ENCODE measurements at places on chromosomes 3 and 15. TPM values are rescaled to one million over a fixed set of nuclear protein-coding genes. Genes with fewer than 3 reads are reported as not detected.
A peak's percentile ranks its signal among the peaks of the same experiment; 100 is the strongest.

DNA sequence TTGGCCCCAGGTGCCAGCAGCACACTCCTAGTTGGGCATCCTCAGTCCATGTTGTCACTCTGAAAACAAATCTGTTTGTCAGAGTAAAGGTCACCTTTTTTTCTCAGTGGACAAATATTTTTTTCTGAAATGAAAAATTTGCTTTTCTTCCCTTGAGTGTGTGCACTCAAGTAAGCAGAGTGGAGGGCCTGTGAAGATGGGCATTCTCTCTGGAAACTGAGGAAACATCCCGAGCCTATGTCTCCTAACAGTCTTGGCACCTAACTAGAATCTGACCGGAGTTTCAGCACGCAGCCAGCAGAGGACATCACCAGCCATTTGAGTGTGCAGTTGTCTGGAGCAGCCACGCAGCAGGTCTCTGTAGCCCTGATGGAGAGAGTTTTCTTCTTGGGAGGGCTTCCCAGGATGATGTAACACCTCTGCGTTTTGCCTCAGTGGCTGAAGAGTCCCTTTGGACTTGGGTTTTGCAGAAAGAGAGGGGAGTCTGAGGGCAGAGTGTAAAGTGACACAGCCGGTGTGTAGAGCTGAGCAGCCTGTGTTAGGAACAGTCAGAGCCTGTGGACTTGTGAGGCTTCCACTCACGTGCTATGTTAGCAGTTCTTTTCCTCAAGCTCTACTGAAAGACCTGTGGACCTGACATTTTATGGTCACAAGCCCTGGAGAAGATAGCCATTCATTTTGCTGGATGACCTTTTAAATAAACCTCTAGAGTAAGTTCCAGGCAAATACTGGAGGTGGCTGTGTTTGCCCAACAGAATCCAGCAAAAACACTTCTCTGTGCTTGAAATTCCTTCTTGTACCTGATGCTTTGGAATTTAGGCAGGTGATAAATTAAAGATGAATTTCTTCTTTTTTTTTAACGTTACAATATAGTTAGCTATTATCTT is 51.6 kb downstream of the ABHD2 start:
- no peak for DNase-seq

DNA sequence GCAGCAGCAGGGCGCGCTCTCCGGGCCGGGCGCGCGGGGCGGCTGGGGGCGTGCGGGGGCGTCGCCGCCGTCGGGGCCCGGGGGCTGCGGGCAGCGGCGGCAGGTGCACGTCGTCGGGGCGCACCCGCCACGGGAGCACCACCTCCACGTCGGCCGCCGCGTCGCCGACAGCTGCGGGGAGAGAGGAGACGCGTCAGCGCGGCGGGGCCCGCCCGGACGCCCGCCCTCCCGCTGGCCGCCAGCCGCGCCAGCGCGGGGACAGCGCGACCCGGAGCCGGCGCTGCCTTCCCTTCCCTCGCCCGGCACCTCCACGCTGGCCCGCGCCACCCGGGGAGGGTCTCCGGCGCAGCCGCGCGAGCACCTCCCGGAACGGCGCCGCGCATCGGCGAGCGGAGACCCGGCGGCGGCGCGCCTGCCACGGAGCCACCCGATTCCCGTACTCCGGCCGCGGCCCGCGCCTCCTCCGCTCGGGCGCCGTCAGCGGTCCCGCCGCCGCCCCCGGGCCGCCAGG is 481 bp downstream of the ADAMTS17 start:
- DNase-seq, result no peak

DNA sequence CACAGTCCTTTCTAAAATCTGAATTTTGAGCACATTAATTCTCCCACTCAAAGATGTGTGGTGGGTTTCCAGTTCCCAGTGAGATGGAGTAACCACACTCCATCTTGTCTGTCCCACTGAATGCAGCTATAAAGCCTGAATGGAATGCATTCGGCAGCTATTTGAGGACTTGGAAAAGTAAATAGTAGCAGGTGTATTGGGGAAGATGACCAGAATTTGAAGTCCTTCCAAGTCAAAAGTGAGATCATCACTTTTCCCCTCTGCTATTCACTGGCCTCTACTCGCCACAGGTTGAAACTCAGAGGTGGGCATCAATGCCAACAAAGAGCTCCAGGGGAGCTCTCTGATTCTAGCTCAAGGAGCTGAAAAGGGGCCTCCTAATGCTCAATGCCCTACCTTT is 8.1 kb upstream of the GNB5 start:
- DNase-seq, result no peak

GRCh38 chr15:61075741-61076140 is 153.4 kb downstream of the RORA start:
- no peak for DNase-seq

- no peak for DNase-seq
These were observed 106.1 kb upstream of the TNFAIP8L3 start for GRCh38 chr15:51200792-51201191.

DNA sequence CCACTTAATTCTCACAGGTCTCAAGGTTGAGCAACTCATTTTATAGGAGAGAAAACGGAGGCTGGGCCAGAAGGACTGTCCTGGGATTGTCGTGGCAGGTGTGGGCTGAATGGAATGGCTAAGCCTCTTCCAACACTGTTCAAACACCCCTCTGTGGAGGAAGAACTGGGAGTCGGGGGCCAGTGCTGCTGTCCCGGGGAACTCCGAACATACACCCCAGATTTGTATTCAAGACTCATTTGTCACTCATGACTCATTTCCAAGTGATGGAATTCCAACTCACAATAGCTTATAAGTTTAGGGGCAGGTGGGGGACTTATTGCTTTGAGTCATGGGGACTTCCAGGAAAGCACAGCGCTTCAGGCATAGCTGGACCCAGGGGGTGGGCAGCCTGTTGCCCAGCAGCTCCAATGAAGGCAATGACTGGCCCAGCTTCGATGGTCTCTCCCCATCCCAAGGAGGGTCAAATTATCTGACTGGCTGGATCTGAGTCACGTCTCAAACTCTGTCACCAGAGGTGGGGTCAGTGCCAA is 72.5 kb downstream of the TM2D3 start:
- no peak for DNase-seq

DNA sequence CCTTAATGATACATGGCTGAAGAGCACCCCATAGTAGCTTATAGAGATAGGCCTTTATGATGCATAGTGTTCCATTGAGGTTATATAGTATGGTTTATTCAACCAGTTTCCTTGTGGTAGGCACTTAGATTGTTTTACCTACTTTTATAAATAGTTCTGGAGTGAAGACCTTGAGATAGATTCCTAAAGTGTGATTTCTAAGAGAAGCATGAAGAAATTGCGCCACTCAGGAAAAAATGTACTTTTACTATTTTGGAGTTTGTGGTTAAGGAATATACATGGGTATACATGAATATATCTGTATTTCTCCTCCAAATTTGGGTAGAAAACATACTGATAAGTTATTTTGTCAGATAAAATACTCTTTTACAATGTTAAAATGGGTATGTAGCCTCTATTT is 70.5 kb downstream of the CHD2 start:
- DNase-seq, result no peak

DNA sequence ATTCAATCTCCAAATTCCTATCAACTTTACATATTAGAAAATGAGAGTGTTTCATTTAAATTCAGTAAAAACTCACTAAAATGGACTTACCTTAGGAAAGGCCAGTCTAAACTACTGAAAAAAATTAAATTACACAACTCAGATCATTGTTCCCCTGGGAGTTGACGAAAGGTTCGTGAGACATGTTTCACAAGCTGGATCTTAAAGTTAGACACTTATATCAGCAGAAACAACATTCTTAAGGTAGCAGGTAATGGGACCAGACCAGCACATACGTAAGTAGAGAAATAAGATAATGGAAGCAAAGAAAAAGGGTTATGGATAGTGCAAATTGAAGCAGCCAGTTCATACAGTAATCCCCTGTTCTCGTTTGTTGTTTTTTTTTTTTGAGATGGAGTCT is 8.9 kb downstream of the RFX7 start:
- no peak for DNase-seq

- DNase-seq, result no peak
These were observed 398.4 kb upstream of the TBL1XR1 start for GRCh38 chr3:177595530-177596188.

DNA sequence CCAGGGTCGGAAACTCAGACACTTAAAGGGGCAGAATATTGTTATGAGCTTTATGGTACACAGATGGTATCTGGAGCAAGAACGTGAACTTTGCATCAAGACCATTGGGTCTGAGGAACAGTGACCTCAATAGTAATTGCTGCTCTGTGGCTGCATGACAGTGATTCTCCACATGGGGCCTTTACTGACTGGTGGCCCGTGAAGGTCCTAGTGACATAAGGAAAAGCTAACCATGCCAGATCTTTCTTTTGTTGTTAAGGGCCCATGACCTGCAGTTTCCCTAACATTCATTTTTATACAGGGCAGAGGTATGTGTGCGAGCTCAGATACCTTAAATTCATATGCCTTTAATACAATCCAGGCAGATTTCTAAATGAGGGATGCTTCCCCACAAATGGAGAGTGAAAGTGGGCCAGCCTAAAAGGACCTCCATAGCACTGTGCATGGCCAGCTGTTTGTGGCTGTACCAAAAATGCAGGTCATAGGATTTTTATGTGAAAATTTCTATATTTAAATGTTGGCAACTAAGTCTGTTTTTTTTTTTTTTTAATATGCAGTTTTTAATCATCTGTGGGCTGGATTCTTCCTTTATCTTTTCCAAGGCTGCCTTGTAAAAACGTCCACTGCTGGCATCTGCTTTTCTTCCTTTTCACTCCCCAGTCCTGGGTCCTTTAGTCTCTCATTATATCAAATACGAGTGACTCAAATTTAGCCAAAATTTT is 188.0 kb upstream of the IL12A start:
- no peak for DNase-seq

GRCh38 chr15:98649472-98650416 is 1.4 kb downstream of the IGF1R start:
- DNase-seq, result peak; percentile 56

DNA sequence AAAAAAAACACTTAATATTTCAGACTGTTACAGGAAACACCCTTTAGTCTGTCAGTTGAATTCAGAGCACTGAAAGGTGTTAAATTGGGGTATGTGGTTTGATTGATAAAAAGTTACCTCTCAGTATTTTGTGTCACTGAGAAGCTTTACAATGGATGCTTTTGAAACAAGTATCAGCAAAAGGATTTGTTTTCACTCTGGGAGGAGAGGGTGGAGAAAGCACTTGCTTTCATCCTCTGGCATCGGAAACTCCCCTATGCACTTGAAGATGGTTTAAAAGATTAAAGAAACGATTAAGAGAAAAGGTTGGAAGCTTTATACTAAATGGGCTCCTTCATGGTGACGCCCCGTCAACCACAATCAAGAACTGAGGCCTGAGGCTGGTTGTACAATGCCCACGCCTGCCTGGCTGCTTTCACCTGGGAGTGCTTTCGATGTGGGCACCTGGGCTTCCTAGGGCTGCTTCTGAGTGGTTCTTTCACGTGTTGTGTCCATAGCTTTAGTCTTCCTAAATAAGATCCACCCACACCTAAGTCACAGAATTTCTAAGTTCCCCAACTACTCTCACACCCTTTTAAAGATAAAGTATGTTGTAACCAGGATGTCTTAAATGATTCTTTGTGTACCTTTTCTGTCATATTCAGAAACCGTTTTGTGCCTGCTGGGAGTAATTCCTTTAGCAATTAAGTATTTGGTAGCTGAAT is 17.9 kb downstream of the TMEM43 start:
- no peak for DNase-seq

GRCh38 chr3:105837143-105837740 is 31.6 kb downstream of the CBLB start:
- no peak for DNase-seq

The PLCB2 gene
- total RNA-seq, result 8.5 TPM

The SLCO2A1 gene
- total RNA-seq, result 18.0 TPM

The LRRC31 gene
- total RNA-seq, result not detected

The HYAL1 gene
- total RNA-seq, result 52.2 TPM

The FOXL2NB gene
- total RNA-seq, result not detected

The SLC9C1 gene
- total RNA-seq, result 1.3 TPM

The MYRIP gene
- total RNA-seq, result 1.5 TPM

The LEKR1 gene
- 0.71 TPM for total RNA-seq

The FAM107A gene
- 115 TPM for total RNA-seq

The PRR20G gene
- not detected for total RNA-seq

The STX19 gene
- total RNA-seq, result not detected
